H7 (cell line): ENCODE measurements at places on chromosomes 2 and 18.

DNA sequence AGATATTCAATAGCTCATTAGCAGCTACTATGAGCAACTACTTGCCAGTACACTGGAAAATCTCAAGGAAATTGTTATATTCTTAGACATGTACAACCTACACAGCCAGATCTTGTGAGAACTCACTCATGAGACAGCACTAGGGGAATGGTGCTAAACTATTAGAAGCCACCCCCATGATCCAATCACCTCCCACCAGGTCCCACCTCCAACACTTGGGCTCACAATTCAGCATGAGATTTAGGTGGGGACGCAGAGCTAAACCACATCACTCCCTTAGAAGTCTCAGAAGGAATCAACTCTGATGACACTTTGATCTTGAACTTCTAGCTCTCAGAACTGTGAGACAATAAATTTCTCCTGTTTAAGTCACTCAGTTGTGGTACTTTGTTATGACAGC lies 418.3 kb upstream of the SPHKAP start:
- no peak for DNase-seq

DNA sequence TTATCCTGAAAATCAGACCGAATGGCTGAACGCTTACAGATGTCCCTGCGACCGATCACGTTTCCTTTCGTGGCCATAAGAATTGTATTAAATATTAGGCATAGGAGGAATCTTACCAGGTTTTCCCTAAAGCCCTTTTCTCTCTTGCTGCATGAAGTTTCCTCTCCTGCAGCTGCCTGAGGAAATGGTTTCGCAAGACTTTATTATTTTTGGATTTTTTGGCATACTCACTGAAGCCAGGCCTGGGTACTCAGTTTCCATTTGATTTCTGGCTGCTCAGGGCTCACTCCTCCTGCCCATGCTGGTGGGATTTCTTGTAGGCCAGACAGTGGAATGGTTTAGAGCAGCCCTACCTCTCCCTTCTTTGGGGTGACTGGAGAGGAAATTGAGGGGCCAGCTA lies 114.0 kb downstream of the KLHL29 start:
- DNase-seq: no peak

DNA sequence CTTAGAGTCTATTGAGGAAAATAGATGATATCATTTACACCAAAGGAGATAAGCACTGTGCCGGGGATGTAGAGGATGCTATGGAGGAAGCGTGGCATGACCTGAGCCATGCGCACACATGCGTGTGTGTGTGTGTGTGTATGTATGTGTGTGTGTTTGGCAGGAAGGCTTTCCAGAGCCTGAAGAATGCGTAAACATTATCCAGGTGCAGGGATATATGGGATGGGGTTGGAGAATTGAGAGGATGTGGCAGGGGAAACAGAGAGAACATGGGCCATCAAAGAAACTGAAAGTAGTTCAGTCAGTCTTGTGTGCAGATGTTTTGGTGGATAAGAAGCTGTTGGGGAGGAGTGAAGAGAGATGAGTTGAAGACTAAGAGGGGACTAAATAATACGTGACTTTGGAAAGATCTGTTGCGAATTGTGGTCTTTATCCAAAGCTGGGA lies 9.3 kb upstream of the STAT1 start:
- DNase-seq: no peak

DNA sequence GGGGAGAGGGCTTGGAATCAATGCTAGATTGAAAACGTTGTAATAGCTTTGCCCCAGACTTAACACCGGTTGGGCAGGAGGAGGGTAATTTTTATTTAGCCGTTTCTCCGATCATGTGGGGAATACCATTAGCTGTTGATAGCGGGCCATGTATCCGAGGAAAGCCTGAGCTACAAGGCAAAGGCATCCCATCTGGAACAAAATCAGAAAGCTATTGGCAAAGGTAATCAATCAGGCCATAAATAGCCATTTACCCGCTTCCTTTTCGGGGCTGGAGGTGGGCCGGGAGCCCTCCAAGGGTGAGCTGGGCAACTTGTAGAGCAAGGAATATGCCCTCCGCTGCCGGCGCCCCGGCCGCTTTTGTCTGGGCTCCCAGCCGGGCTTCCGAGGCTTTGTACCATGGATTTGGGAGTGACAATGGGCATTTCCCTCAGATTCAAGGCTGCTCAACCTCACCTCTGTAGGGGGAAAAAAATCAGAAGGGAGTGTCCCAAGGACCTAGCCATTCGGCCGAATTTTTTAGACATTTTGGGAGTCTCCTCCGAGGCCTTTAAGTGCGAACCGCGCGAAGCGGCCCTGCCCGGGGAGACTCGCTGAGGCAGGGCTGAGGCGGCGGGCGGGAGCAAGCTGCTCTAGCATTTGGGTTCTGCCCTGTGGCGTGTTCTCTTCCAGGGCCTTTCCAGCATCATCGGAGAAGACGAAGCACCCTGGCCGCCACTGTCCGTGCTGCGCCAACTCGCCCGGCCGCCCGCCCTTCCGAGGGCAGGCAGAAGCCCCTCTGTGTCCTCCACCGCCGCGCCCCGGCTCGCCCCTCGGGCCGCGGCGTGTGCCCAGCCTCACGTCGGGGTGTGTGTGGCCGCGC lies 1.1 kb upstream of the HOXD9 start:
- peak; percentile 76 for DNase-seq

DNA sequence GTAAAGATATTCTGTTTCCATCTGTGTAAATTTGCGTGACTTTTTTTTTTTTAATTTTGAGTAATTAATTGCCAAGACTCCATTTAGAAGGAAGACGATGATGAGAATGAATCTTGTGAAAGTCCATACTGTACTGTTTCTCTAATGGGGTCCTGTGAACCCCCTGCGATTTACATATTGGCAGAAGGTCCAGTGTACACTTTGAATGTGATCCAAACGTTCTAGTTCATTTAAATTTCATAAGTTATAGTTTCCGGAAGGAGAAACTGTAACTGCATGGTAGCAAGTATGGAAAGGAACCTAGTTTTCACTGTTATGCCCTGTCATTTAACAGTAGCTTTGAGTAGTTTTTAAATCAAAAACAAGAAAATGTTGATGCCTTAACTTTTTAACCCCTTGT lies 166.7 kb downstream of the FMNL2 start:
- no peak for DNase-seq

- no peak for DNase-seq
Measured at GRCh38 chr18:35888329-35888728, 84.2 kb upstream of the RMP24 start.

- DNase-seq: peak; percentile 73
Measured at GRCh38 chr2:71067567-71068217, 756 bp upstream of the NAGK start.

GRCh38 chr18:33123862-33124518 lies 316.5 kb downstream of the CCDC178 start:
- no peak for DNase-seq

GRCh38 chr18:69956057-69956456 lies 8.4 kb upstream of the CD226 start:
- DNase-seq: no peak

DNA sequence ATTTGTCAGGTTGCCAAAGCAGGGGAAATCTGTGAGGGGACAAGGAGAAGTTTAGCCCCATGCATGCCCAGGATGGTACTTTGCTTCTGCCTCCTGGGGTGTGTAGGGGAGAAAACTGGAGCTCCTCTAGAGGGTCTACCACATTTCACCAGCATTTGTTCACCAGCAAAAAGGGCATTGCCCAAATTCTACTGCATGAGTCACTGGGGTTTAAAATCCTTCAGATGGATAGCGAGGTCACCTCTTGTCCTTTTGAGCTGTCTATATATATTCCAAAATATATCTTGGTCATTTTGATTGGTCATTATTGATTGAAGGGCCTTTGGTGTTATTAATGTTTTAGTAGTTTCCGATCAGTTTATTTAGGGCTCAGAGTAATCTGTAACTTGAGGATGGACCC lies 18.7 kb downstream of the FHOD3 start:
- DNase-seq: no peak

DNA sequence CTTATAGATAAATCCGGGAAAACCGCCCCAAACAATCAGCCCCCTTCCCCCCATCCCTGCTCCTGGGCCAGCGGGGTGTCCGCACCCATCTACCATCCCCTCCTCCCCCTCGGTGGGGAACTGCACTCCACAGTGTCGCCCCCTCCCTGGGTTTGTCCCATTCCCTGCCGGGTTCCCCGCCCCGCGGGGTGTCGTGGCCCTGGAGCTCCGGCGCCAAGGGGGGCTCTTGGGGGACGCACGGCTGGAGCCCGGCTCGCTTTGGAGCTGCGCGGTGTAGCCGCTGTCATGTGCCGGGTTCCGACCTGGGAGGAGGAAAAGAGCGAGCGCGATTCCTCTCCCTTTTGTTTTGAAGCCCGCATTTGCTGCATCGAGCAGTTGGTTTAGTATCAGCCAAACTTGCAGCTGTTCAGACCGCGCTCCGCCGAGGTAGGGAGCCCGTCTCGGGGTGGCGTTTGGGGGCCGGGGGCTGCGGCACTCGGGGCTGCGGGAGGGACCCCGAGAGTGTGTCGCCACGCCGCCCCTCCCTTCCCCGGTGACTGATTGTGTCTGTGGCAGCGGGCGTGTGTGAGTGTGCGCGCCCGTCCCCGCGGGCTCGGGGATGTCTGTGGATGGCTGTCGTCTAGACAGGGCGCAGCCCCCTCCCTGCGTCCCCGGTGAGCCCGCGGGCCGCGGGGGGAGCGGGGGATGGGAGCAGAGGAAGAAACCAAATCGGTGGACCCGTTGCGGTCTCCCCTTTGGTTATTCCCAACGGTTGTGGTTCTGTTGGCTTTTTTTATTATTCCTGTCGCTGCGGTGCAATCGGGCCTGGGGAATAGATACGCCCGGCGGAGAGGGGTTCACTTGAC lies 797 bp downstream of the CTIF start:
- DNase-seq: peak; percentile 78

- DNase-seq: no peak
Measured at GRCh38 chr2:212540341-212540740, 1.7 kb upstream of the ERBB4 start.

GRCh38 chr2:75570948-75571729 lies 10.4 kb upstream of the EVA1A start:
- DNase-seq: no peak

DNA sequence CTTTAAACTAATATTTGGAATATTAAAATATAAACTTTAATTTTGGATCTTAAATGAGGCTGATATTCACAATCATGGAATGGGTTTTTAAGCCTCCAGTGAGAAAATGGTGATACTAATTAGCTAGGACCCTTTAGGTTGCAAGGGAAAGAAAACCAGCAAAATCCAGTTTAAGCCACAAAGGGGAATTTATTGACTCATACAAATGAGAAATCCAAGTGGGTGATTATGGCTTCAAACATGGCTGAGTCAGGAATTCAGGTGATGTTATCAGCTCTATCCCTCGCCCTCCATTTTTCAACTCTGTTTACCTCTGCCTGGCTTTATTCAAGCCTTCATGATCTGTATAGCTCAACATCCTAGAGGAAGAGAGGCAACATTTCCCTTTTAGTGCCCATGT lies 75.3 kb upstream of the DLX2 start:
- no peak for DNase-seq

- peak; percentile 62 for DNase-seq
Measured at GRCh38 chr18:79784965-79785770, 12.6 kb upstream of the KCNG2 start.

- DNase-seq: peak; percentile 54
Measured at GRCh38 chr2:59888015-59888414, 665.4 kb downstream of the BCL11A start.

DNA sequence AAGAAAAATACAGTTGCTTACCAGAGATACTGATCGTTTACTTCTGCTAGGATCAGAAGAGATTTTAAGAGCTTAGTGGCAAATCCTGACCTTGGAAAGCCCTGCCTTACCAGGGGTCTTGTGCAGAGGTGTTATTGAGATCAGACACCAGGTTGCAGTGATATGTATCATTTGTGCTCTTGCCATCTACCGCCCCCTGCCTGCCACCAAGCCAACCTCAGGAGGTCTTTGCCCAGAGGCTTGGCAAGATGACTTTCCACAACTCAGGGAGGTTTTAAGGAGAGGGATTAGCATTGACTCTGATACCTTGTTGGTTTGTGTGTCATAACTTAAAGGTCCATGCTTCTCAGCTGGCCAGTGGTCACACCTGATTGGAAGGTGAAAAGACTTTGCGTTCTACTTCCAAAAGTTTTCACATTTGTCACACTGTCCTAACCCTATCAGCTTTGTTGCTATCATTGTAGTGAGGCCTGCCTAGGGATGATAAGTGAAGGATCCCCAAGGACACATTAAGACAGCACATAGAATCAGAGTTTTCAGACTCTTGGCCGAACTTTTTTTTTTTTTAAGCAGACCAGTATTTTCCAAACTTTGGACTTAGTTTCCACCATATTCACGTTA lies 46.2 kb upstream of the MGAT5 start:
- peak; percentile 55 for DNase-seq

DNA sequence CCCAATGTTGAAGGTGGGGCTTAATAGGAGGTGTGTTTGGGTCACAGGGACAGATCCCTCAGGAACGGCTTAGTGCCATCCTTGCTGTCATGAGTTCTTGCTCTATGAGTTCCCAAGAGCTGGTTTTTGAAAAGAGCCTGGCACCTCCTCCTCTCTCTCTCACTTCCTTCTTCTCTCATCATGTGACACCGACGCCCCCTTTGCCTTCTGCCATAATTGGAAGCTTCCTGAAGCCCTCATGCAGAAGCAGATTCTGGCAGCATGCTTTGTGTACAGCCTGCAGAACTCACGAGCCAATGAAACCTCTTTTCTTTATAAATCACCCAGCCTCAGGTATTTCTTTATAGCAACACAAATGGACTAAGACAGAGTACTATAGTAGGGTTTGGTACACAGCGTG lies 100.4 kb upstream of the SH3BP4 start:
- DNase-seq: no peak

DNA sequence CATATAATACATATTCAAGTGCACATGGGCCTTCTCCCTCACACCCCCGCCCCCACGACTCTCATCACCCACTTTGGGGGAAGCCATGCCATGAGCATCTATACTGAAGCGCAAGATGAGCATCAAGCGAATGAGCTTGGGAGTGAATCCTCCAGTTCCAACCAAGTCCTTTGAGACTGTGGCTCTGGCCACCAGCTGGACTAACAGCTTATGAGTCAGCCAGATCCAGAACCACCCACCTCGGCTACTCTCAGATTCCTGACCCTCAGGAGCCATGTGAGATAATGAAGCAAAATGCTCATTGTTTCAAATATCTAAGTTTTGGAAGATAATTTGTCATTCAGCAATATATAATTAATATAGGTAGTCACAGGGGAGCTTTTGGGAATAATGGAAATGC lies 22.2 kb upstream of the IL1RL1 start:
- no peak for DNase-seq

GRCh38 chr18:62537042-62537894 lies 14.4 kb downstream of the ZCCHC2 start:
- no peak for DNase-seq

- no peak for DNase-seq
Measured at GRCh38 chr2:196448407-196449079, 191.0 kb upstream of the CCDC150 start.

- no peak for DNase-seq
Measured at GRCh38 chr2:45178854-45179253, 169.6 kb upstream of the SIX2 start.
